ENCODE measurements at places on chromosomes 2 and 18.

DNA sequence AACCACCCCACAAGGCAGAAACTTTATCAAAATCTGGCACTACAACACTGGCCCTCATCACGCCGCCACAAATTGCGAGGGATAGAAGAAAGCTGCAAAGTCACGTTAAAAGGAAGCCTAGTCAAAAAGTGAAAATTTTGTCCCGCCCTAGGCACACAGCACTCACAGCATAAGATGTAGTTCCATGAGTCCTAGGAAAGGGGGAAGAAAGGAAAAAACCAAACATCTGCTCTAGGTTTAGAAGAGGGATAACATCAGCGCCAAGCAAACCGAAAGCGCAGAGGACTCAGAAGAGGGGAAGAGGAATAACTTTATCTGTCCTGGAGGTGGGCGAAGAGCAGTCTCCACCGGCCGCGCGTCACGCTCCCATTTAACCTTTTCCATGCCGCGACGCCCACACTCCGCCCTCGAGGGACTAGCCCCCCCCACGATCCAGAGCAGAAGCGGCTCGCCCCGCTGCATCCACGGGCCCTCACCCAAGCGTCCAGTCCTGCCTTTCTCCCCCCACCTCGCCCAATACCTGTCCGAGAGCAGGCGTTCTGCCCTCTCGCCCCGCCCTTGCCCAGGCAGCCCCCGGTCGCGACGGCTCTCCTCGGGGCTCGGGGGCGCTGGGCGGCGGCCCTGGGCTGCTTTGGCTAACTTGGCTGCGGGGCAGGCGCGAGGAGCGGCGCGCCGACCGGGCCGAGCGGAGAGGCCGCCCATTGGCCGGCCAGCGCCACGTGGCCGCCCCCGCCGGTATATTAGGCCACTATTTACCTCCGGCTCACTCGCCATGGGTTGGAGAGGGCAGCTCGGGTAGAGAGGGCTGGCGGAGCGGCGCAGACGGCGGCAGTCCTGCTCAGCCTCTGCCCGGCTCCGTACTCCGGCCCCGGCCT, at the start of gene HOXD1:
Gene HOXD1, plus strand, starts transcription at position 770 of the 875 bp plus-strand sequence. CDS start 134 bp downstream, outside the sequence.
- peak; percentile 56 for DNase-seq

- no peak for DNase-seq
These were observed 191.5 kb upstream of the CDH20 start for GRCh38 chr18:61141691-61142090.

DNA sequence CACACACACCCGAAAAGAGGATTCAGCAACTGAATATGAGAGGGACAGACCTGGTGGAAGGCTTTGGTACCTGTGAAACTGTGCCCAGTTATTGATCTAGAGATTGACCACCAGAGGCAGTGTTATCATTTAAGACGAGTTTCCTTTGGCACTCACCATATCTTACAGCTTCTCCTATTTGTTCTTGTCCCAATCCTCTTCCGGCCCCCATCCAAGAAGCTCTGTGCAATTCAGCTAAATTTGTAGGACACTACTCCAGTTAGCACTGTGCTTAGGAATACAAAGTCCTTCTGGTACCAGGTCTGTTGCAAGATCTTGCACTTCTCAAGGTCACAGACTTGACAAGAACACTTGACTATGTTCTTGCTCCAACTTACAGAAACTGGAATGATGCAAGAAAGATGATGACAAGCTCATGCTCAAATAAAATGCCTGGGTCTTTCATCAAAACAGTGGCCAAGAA, 177.7 kb downstream of the TMEM247 start:
- peak; percentile 22 for DNase-seq

DNA sequence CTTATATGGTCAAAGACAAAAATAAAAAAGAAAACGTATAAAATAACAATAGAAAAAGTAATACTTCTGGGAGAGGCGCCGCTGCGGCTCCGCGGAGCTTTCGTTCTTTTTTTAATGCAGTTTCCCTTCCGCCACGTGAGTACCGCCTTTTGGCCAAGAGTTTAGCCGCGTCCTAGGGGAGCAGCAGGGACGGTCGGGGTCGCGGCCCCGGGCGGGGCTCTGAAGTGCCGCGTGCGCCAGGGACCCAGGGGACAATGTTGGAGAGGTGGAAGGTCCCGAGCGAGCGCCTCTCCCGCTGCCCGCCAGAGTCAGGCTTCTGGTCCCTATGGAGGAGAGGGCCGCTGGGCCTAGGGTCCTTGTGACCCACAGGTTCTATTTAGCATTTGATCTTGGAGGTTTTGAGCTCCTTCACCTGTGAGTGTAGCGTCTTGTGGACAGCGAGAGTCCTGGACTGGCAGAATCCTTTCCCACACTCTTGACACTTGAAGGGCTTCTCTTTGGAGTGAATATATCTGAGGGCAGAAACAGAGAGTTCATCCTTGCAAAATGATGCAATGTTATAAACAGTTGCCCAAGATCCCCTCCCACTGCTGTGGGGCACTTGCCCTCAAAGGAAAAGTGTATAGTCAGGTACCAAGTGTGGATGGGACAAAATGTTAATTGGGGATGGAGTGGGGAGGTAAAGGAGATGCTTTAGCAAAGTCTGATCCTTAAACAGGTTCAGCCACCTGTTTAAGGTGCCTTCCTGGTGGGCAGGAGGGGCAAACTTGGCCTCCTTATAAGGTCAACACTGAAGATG, 6.3 kb downstream of the OSR1 start:
- DNase-seq: no peak

GRCh38 chr18:28792404-28793086, 615.6 kb upstream of the CDH2 start:
- no peak for DNase-seq

DNA sequence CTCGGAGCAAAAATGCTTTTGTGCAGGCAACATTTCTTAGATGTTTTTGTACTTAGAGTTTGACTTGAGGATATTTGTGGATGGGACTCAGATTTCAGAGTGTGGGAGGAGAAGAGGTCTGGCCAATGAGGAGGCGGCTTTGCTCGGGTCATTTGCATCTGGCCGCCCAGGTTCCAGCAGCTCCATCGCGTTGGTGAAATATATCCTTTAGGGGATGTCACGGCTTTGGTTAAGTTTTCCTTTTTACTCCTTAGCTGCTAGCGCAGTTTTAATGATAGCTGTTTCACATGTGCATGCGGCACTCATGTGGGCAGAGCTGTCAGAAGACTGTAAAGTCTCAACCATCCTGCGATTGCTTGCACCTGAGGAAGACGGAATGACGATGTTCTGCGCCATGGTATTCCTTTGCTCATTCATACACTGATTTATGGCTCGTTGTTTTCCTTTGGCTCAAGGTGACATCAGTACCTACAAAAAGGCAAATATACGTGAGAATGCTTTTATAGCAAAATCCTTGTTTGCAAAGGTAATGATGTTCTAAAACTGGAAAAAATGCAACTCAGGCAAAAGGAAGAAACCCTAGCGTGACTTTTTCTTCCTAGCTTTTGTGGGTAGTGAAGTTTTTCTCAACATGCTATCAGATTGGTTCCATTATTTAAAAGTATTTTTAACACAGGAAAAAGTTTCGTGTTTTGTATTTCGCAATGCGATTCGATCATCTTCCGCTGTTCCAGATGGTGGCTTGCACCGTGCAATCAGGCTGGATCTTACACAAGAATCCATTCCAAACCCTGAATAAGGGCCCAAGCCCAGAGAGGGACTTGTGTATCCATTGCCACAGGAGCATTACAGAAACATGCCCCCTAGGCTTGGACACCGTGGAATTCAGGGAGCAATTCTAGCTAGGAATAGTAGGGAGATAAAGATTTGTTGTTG, 70.5 kb upstream of the ZNF516 start:
- DNase-seq: peak; percentile 87

DNA sequence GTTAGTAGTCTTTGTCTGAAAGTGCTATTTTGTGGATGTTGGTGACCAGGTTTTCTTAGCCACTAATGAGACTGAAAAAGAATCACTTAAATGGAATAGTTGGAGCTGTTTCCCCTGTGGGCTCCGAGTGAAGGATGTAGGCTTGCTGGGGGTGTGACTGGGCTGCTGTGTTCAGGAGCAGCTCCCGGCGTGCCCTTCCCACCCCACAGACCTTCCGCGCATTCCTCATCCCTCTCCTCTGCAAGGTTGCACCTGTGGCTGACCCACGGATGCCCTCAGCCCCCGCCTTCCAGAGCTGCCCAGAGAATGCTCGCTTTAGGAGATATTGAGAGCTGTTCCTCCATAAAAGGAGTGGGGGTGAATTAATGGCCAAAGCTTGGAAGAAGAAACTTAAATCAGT, 174.3 kb downstream of the LDLRAD4 start:
- DNase-seq: no peak

- DNase-seq: no peak
These were observed 64.8 kb downstream of the ATF2 start for GRCh38 chr2:175103191-175103590.

DNA sequence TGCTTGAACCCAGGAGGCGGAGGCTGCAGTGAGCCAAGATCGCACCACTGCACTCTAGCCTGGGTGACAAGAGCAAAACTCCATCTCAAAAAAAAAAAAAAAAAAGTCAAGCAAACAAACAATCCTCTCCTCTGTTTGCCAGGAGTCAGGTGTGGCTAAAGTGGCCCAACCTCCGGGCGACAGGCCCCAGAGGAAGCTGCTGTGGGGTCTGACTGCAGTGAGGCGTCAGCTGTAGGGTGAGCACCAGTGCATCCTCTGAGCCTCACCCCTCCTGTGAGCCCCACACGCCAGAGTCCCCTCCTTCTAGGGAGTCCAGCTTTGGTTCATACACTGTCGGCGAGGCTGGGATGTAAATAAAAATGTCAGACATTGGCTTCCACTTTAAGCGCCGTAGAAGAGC, 76.5 kb upstream of the HS6ST1 start:
- DNase-seq: no peak

GRCh38 chr2:177383935-177384334, 8.6 kb upstream of the AGPS start:
- no peak for DNase-seq

GRCh38 chr2:6834163-6834562, 31.5 kb downstream of the CMPK2 start:
- DNase-seq: no peak

- peak; percentile 91 for DNase-seq
These were observed 39.1 kb downstream of the ATOH8 start for GRCh38 chr2:85792783-85793441.

DNA sequence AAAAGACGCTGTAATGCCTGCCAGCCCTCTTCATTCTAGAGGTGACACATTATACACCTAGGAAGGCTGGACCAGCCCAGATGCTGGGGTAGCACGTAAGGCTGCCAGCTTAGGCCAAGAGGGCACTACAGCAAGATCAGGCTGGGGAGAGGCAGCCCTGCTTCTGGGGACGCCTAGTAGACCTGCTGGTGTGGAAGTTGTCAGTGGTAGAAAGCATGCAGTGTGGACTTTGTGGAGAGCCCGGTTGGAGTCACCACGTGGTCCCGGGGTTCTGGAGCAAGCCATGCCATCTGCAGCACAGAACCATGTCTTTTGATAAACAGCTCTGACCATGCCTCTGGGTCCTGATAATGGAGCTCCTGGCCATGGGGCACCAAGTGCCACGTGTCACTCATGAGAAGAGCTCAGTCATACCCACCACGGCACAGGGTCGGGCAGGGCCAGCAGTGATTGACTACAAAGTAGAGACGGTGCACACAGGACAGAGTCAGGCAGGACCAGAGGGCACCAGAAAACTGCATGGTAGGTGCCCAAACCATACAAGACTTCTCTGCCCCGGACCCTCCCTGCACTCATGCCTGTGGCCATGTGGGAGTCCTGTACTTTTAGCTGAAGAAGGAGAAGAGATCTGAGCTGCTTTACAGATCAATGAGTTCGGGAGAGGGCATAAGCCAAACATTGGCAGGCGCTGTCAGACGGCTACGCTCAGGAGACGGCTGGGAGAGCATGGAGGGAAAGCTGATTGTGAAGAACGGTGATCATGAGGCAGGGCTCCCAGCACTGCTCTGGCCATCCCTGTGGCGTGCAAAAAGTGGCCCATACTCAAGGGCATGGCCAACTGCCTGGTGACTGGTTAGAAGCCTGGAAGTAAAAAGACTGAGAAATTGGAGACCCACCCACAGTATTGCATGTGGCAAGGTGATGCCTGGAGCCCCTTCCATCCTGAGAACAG, 114.9 kb downstream of the EIPR1 start:
- DNase-seq: no peak

- DNase-seq: no peak
These were observed 383.6 kb upstream of the SMIM21 start for GRCh38 chr18:75810961-75811551.

DNA sequence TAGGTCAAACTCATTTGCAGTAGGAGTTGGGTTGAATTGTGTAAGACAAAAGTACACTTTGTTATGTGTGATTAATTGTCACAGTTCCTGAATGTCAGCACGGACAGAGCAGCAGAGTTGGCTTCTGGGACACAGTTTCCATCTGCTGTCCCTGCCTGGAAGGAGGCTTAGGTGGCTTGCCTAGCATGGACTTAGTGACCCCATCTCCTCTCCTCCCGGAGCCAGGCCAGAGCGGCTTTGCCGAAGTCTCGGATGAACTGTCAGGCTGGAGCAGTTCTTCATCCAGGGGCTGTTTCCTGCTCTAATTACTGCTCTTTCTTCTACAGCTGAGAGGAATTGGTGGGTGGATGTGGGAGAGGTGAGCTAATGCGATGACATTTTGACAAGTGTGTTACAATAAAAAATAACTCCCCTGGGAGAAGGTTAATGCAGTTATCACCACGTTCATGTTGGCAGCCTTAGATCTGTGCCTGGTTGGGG, 102.0 kb downstream of the SH3RF3 start:
- no peak for DNase-seq

DNA sequence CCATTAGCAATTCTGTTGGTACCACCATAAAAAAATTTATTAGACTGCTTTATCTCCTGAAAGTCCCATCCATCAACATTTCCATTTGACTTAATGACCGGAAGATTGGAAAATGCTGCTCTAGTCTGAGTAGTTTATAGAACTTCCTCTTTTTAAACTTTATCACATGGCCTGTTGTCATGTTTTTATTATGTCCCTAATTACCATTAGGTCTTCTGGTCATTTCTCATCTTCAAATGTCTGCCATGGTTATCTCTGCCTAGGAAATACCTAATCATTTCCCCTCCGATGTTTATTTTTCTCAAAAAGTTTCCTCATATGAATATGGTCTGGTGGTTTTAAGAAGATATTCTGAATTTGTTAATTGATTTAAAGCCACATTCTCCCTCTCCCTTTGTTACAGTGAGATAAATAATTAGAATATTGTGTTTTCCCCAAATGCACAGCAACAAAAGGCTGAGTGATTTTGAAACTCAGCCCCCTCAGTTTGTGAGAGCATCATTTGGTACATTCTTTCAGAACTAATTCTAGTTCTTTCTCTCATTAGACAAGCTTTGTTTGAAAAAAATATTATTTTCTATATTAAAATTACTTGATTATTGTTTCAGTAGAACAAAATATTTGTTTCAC, 317.1 kb upstream of the ST6GAL2 start:
- no peak for DNase-seq

- no peak for DNase-seq
These were observed 39.4 kb upstream of the ASB1 start for GRCh38 chr2:238387332-238387731.

- DNase-seq: no peak
These were observed 137.2 kb downstream of the CDH2 start for GRCh38 chr18:28039691-28040090.

- DNase-seq: no peak
These were observed 35.7 kb upstream of the HPCAL1 start for GRCh38 chr2:10267036-10267435.

All from hepatic stellate cell (primary cell).